ENCODE measurements at places on chromosomes 1 and 21. TPM values are rescaled to one million over a fixed set of nuclear protein-coding genes. Genes with fewer than 3 reads are reported as not detected.
A peak's percentile ranks its signal among the peaks of the same experiment; 100 is the strongest.

DNA sequence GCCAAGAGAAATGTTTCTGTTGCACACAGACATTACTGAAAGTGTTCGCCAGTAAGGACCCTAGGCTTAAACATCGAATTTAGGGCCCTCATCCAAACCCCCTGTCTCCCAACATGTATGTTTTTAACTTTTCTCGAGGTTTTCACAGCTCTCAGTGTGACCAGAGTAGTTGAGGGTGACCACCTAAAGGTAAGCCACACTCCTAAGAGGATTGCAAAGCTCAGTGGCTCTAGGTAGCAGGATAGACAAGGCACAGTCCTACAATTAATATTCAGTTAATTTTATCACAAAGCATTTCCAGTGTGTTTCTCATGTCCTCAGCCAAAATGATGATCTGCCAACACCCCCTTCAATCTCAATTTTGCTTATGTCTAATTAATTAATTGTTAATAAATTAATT lies 695 bp upstream of the ALG14 start:
- no peak for DNase-seq

DNA sequence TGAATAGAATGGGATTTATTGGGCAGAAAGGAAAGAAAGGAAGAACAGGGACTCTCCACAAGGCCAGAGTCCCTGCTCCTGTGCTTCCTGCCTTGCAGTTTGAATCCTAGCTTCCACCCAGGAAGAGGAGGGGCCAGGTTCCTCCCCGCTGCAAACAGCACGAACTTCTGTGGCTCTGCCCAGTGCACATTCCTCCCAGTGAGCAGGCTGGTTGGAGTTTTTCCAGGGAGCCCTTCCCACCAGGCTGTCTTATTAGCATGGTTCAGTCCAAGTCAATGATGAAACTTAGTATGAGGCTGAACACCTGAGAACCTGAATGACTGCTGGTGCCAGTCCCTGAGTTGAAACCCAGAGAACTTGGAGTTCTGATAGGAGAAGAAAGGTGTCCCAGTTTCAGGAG lies 247.2 kb downstream of the DUSP10 start:
- DNase-seq = no peak

GRCh38 chr1:229164836-229165735 lies 105.8 kb upstream of the RAB4A start:
- no peak for DNase-seq

- peak; percentile 69 for DNase-seq
These were observed 1.0 kb upstream of the EFNA1 start for GRCh38 chr1:155126556-155127104.

- DNase-seq = no peak
These were observed 8.0 kb downstream of the ELOA start for GRCh38 chr1:23751050-23751814.

DNA sequence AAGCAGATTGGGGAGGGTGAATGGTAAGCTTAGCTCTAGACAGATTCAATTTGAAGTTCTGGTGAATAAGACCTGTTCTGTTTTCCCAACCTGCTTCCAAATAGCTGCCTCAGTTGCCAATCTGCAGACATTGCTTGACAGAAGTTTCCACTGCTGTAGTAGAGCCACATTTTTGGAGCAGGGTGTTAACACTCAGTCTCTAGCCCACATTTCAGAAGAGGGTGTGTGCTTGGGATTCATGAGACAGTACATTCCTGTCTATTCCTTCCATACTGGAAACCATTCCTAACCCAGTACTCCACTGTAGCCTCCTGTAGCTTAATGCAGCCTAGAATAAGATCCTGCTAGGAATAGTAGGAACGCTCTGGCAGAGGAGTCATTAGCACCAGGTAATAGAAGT lies 450.5 kb downstream of the NUF2 start:
- no peak for DNase-seq

DNA sequence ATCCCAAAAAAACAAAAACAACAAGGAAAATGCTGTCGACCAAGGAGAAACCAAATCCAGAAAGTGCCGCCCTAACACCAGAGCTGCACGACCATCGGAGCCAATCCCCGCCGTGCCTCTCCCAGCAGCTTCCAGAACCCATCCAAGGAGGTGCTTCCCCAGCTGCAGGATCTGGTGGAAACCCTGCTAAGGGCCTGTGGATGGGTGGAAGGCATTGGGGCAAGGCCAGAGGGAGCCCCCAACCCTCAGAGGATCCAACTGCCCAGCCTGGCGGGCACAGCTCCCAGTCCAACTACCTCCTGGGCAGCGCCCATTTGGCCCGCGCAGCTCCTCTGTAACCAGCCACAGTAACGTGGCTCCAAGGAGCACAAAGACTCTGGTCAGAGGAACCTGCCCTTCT lies 81.6 kb downstream of the NPHP4 start:
- DNase-seq = no peak

DNA sequence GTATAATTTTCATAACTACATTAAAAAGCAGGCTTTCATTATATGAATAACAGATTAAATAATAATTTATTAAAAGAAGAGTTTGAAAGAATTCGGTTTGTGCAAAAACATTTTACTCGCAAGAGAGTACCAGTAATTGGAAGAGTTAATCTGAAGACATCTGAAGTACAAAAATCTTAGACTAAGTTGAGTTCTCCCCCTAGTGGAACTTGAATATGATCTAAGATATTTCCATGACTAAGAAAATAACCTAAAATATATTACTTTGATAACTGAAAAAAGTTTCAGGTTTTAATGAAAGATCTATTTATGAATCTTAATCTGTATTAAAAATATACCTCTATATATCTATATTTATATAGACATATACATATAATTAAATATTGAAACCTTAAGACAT lies 112.5 kb upstream of the GFI1 start:
- peak; percentile 70 for DNase-seq

GRCh38 chr1:221337106-221337505 lies 404.8 kb downstream of the DUSP10 start:
- no peak for DNase-seq

DNA sequence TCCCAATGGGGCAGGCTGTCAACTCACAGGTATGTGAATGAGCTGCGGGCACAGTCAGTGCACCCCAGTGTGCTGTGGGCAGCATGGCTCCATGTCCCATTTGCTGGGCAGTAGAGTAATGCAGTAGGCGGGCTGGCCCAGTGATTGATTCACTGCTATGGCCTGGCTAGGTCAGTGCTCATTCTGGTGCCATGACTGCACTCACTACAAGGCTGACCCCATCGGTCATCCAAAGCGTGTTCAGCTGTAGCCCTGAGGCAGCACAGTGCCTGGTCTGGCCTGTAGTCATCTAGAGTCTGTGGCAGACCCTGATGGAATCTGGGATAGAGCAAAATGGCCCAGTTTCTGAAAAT lies 7.4 kb downstream of the HYI start:
- no peak for DNase-seq

- no peak for DNase-seq
These were observed 38.1 kb upstream of the SYT14 start for GRCh38 chr1:209899948-209900347.

- no peak for DNase-seq
These were observed 23.1 kb downstream of the RHEX start for GRCh38 chr1:206075786-206076755.

- peak; percentile 9 for DNase-seq
These were observed 568 bp downstream of the TRIM45 start for GRCh38 chr1:117120774-117121588.

DNA sequence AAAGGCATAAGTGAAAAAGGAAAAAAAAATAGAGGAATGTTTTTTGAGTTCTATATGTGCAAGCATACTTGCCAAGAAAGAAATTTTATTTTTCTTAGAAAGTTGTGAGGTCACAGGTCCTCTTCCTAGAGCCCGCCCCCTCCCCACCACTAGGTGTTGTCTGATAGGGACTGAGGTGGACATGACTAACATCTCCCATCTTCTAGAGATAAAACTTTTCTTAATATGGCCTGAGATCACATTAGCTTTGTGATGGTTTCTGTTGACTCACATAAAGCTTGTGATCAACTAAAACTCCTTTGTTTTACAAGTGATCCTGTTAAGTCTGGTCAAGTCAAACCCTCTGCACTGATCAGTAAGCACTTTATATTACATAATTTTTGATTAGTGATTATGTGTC lies 33.4 kb upstream of the CITED4 start:
- no peak for DNase-seq

DNA sequence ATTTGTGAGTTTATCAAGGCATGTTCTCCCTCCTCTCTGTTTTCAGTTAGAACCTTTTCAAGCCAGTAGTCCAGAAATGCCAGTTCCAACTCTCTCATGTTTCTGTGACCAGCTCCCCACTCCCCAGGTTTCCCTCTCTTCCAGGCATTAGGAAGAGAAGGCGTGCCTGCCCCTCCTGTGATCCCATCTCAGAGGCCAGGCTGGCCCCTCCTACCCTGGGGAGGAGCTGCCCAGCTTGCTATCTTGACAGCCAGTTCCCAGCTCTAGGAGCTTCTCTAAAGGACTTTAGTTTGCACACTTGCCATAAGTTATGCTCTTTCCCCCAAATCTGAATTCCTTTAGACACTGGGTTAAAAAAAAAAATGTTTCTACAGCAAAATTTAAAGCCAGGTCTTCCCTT lies 8.9 kb downstream of the HYI start:
- no peak for DNase-seq

DNA sequence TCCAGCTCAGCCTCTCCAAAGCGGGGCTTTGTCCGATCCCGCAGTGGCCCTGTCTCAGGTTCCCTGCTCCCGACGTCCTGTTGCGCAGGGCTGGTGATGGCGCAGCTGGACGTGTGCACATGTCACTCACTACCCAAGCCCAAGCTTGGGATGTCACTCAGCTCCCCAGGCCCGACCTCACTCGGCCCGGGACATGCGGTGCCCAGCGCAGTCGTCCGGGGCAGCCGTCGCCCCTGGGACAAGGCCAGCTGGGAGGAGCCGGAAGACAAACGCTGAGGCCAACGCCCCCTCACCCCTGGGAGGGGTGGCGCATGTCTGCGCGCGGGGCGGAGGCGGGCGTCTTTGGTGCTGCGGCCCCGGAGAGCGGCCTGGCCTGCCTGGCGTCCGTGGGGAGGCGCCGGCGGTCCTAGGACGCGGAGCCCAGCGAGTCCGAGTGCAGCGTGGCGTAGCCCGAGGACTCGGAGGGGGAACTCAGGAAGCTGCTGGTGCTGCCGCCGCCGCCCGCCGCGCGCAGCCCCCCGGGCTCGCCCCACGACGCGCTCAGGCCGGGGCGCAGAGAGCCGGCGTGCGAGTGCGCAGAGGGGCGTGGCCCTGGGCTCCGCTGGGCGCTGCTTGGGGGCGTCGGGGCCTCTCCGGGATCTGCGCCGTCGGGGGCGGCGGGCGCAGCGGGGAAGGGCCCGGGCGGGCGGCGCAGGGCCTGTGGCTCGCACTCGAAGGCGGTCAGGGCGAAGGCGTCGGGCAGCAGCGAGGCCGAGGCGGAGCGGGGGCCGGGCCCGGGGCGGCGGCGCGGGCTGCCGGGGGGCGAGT lies 5.2 kb downstream of the HES3 start:
- no peak for DNase-seq

- DNase-seq = no peak
These were observed 3.1 kb downstream of the ACADM start for GRCh38 chr1:75727571-75727970.

HSD3B1 gene
- not detected for total RNA-seq

PTPRC gene
- total RNA-seq = 603 TPM

PDPN gene
- not detected for total RNA-seq

FAM72D gene
- total RNA-seq = not detected

ADORA3 gene
- total RNA-seq = not detected

PTPRU gene
- not detected for total RNA-seq

KCNJ6 gene
- not detected for total RNA-seq

BGLAP gene
- 2.4 TPM for total RNA-seq

ZNF124 gene
- 22.4 TPM for total RNA-seq

HLX gene
- total RNA-seq = not detected
